ENCODE measurements at places on chromosomes 2 and 18.

DNA sequence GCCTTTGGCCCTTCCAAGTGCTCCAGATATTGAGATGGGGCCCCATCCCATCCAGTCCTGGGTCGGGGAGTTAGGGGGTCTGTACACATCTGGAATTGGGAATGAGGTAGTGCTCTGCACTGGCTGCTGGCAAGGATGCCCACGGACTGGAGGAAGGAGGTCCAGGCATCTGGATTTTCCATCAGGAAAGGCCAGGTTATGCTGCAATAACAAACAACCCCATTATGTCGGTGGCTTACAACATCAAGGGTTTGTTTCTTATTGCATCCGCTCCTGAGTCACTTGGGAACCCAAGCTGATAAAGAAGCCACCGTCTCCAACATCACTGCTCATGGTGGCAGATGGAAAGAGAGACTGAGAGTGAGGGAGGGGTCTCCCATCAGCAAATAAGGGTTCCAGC lies 229.9 kb downstream of the TFCP2L1 start:
- no peak for DNase-seq

GRCh38 chr2:67945940-67946339 lies 116.9 kb downstream of the C1D start:
- DNase-seq: no peak

GRCh38 chr2:221392228-221392881 lies 179.7 kb downstream of the EPHA4 start:
- no peak for DNase-seq

GRCh38 chr18:73948497-73948896 lies 199.1 kb downstream of the FBXO15 start:
- DNase-seq: no peak

DNA sequence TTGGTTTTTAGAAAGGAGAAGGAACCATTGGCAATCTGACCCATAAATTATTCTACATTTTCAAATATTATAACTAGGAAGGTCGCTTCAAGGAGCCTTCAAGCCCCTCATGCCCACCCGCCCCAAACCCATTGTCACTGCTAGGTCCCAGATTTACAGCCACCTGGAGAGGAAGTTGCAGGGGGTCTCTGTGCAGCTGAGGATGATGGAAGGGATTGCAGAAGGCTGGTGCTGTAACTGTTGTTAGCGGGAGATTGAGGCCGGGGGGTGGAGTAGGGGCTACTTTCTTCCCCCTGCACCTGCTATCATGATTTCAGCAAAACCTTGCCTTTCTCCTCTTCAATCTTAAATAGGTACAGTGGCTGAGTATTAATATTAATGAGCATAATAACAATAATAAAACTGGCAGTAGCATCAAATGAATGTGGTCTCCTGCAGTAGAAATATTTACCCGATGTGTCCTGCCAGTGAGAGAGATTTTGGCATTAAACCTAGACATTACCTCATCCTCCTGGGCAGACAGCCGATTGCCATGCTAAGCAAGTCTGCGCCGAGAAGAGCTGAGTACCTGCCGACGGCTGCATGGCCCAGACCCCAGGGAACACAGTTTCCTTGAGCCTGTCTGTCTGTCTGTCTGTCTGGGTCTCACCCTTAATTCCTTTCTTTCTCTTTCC lies 225.4 kb downstream of the FAM210A start:
- no peak for DNase-seq

GRCh38 chr18:76463358-76463757 lies 31.7 kb downstream of the ZNF516 start:
- no peak for DNase-seq

DNA sequence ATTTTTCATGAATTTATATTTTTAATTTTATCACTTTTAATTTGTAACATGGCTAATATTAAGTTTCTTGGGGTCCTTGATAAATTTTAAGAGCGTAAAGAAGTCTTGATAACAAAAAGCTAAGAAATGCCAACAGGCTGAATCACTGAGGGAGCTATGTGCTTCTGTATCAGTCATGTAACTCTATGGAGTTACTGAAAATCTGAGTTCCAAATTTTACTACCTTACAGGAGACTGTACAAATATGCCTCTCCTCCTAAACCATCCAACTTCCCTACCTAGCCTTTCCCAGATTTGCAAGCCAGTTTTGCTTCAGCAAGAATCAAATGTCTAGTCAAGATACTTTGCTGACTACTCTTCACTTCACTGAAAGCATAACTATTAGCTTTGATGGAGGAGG lies 35.7 kb downstream of the FEZ2 start:
- DNase-seq: no peak

GRCh38 chr18:35778850-35779627 lies 193.4 kb upstream of the RMP24 start:
- no peak for DNase-seq

DNA sequence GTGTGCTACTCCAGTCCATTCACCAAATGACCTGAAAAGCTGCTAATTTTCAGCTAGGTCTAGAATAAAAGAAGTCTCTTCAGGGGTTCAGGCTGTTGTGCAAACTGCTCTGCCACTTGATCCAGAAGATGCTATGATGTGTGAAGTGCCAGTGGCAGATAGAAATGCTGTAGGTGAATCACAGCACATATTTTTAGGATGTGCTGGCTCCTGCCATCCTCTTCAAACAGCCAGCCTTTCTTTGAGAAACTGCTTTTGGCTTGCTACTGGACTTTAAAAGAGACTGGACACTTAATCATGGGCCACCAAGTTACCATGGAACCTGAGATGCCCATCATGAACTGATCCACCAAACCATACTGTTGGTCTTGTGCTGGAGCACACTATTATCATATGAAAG lies 322.1 kb downstream of the EN1 start:
- DNase-seq: no peak

Data from activated CD4-positive, alpha-beta T cell treated with anti-CD3 and anti-CD28 coated beads for 1 hour (primary cell).